AML-193 (cell line): ENCODE measurements at places on chromosomes 4 and X.

DNA sequence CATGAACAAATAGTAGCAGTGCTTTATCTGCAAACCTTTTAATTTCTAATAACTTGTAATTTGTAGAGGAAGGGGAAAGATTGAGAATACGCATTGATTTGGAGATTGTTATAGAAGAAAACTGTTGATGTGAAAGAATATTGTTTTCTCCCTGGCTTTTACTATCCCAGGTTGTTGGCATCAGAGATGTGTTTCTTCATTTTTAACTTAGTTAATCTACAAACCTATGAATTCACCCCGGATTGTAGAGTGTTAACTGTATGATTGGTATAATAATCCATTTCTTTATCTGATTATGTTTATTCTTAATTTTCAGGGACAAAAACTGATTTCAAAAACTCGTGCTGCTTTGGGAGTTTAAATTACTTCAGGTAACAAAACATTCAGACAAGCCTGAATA, 18.9 kb downstream of the AFP start:
- no peak for DNase-seq

GRCh38 chrX:24231131-24231540, 81.6 kb downstream of the ZFX start:
- no peak for DNase-seq

DNA sequence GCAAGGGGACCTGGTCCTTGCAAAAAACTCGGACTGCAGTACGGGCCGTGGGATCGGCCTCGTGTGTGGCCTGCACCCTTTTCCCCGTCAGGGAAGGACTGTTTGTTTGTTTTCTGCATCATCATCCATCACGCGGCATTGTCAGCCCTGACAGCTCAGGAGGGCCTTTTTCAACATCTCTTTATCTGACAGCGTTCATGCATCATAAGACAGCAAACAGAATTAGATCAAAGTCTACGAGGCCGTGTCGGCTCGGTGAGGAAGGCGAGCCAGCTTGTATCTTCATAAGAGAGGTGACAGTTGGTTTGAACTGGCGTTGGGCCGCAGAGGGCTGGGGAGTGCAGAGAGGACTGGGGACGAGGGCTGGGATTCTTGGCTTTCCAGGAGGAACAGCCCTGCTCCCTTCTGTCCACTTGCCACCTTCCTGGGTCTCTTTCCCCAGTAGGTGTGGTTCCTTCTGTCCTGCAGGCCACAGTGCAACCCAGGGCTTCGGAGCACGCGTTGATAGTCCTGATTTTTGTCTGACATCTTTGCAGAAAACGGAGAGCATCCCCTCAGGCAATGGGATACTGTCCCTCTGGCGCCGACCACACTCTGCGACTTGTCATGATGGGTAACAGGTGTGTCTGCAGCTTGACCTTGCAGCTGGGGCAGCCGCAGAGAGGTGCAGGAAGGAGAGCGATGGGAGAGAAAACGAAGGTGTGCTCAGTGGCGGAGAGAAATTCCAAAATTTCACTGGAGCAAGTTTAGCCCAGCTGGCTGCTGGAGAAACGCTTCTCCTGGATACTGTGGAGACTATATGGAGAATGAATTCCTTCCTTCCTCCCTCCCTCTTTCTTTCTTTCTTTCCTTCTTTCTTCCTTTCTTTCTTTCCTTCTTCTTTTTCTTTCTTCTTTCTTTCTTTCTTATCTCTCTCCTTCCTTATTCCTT, 104.0 kb upstream of the SHOX start:
- no peak for DNase-seq

DNA sequence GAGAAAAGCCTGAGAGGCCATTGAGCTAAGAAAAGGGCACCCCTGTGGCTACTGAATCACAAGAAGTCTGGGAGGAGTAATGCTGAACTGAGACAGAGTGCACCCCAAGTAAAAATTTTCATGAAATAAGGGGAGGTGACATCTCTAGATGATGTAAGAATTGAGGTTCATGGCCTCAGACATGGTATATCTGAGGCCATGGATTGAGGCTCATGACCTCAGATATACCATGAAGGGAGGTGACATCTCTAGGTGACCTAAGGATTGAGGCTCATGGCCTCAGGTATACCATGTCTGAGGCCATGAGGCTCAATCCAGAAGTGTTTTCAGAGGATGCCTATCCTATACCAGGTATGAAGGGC, 560.9 kb downstream of the INPP4B start:
- no peak for DNase-seq

- no peak for DNase-seq
Measured at GRCh38 chrX:129039176-129039575, 484.1 kb downstream of the SMARCA1 start.

- peak; percentile 19 for DNase-seq
Measured at GRCh38 chr4:186939766-186940165, 216.1 kb upstream of the FAT1 start.

DNA sequence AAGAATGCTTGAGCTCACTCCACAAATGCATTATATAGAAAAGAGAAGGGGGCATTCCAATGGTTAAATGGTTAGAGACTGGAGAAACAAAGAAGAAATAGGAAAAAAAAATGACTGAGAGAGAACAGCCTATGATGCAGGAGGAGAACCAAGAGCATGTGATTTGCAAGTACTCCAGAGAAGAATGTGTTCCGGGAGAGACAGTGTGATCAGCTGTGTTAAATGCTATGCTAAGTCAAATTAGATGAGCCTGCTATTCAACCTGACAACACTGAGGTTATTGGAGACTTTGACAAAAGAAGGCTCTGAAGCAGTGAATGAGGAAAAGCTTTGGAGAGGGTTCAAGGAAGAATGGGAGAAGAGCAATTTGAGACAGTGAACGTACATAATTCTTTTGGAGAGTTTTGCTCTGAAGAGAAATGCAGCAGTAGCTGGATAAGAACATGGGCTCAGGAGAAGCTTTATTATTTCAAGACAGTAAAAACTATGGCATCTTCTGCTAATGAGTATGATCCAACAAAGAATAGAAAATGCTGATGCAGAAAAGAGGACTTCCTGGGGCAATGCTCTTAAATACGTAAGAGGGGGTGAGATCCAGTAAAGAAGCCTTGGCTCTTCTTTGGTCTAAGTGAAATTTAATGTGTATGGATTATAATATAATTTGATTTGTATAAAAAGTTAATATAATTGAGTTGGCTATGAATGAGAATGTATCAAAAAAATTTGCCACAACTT, 66.3 kb downstream of the PPP3CA start:
- DNase-seq: no peak

DNA sequence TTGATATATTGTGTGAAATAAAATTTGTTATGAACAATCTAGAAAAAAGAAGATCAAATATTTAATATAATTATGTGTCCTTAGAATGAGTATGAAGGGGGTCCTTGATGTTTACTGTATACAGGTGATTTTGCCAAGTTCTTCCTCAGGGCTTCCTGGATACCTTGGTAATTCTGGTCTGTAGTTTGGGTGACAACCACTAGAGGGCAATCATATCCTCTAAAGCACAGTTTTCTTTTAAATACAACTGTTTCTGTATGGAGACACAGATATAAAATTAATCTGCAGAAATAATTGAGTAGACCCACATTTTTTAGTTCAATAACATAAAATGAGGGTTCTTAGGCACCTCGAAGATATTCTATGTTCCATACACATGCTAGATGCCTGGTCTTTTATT, 157.7 kb downstream of the SPANXN1 start:
- DNase-seq: peak; percentile 3

- DNase-seq: no peak
Measured at GRCh38 chr4:124903995-124904722, 191.6 kb upstream of the ANKRD50 start.

- no peak for DNase-seq
Measured at GRCh38 chrX:136835761-136836160, 44.8 kb downstream of the RBMX start.

DNA sequence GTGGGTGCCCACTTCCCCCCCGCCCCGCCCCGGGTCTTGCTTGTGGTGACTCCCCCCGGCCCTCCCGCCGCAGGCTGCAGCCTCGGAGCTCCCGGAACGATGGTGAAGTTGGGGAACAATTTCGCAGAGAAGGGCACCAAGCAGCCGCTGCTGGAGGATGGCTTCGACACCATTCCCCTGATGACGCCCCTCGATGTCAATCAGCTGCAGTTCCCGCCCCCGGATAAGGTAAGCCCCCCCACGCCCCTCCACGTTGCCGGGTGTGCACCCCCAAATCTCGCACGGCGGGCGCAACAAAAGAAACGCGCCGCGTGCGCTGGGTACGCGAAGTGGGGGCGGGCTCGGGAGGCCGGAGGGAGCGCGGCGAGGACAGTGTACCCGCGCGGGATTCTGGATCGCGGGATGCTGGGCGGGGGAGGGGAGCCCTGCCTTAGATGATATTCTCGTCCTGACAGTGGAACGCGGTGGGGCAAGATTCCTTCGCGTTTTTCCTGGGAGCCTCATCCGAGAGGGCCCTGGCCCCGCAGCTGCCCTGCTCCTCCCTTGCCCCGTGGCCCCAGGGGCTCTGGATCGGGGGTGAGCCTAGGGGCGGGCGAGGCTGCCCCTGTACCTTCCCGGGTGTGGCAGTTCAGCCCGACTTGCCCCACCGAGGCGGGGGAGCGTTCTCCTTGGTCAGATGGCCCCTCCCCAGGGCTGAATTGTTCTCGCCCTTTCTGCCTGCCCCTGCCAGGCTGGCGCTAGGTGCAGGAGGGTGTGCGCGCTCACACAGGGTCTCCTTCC, 819 bp downstream of the NSG1 start:
- no peak for DNase-seq

- DNase-seq: no peak
Measured at GRCh38 chr4:154720123-154720522, 23.7 kb upstream of the LRAT start.

DNA sequence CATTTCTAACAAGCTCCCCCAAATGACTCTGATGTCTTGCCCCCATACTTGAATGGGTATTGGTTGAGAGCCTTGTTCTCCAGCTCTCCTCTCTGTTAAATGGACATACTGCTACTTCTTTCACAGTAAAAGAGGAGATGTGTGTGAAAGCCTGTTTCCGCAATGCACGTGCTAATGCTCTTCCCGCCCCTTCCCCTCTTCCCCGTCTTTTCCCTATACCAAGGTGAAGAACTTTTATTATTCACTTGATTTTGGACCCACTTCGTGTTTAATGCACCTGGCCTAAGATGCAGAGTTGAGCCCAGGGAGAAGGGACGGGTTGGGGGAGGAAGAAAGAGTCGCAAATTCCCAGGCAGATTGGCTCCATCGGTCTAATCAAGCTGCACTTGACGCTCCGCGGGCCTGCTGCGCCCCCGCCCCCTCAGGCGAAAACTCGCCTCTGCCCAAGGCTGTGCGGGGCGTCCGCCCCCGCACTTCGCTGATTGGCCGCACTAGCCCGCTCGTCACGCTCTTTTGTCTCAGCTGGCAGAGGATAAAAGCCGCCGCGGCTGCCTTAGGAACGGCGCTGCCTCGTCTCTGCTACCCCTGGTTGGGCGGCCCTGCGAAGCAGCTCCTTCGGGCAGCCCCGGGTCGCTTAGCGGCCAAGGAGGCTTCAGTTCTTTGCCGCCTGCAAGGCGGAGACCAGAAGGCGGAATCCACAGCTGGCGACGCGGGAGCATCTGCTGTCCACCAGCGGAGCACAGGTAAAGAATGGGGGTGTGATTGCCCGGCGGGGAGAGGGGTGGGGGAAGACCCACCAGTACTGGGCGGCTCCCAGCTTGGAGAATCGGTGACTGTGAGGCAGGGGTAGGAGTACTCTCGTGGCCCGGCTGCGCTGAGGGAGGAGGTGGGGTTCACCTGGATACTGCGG, at the start of gene ZCCHC12:
TSS of gene ZCCHC12 (plus strand) at position 562 of the 910 bp plus-strand sequence. CDS start 1,421 bp downstream, outside the sequence.
- DNase-seq: no peak

- no peak for DNase-seq
Measured at GRCh38 chr4:183797011-183797444, 108.1 kb upstream of the STOX2 start.

GRCh38 chr4:146124023-146124680, 51.4 kb upstream of the LSM6 start:
- no peak for DNase-seq

DNA sequence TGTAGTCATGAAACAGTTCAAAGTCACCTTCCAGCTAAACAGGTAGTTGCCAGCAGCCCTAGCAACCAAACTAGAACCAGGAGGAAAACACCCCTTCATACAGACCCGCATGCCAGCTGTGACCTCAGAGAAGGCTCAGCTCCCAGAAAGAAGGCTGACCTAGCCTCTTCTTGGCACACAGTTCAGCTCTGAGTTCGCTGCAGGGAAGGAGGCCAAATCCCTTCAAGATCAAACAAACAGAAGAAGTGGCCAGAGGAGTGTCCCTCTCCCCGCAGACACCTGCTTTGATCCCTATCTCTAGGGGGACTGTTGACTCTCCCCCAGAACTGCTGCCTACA, 56.0 kb downstream of the HADH start:
- no peak for DNase-seq

DNA sequence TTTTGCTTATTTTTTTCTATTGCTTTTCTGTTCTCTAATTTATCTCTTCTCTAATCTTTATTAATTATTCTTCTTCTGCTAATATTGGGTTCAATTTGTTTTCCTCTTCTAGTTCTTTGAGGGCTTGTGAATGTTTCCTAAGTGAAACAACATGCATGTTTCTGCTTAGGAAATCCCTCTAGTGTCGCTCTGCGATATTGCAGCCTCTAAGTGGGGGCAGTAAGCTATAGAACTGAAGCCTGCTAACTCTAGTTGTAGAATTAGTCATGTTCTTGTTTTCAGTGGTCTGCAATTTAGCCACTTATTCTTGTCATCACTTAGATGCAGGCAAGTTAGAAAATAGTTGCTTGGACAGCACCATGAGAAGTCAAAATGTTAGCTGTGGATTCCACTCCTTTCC, 222.6 kb downstream of the SPIN4 start:
- DNase-seq: no peak

DNA sequence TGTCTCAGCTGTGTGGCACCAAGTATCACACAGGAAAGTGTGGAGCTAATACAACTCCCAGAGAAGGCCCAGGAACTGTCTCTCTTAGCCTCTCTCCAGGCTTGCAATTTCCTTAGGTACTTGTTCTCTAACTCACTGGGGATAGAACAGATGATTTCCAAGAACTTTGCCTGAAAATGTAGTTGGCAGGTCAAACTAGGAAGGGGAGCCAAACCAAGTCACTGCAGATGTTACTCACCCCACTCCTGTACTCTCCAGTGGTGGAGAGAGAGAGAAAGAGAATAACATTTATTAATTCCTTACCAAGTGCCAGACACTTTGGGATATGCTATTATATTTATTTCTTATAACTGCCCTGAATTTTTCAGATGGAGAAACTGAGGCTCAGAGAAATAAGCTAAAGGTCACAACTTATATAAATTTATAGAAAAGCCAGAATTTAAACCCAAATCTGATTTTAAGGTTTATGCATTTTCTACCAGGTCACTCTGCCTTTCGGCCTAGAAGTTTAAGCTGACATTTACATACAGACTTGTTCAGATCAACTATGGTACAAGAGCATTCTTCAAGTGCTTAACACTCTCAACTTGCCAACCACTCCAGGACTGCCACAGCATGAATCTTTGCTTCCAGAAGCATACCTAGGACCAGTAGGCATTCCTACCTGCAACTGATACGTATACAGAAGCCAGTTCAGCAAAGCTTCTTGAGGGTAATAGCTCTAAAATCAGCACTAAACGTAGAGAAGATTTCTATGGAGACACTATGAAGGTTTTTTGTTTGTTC, 248.6 kb upstream of the ETNPPL start:
- no peak for DNase-seq

- no peak for DNase-seq
Measured at GRCh38 chr4:173014836-173015235, 153.8 kb upstream of the GALNT7 start.

- no peak for DNase-seq
Measured at GRCh38 chr4:7397206-7398103, 37.3 kb downstream of the PSAPL1 start.
